CD4-positive, alpha-beta T cell treated with Interleukin-6 for 4 hours (primary cell): ENCODE measurements at places on chromosomes 5 and 9.

GRCh38 chr5:65086234-65086890 lies 317.6 kb downstream of the CWC27 start:
- DNase-seq, result no peak

GRCh38 chr9:88218726-88219125 lies 80.5 kb upstream of the SPATA31C2 start:
- DNase-seq, result no peak

GRCh38 chr9:23682891-23683431 lies 143.1 kb downstream of the ELAVL2 start:
- DNase-seq, result no peak

GRCh38 chr5:160390787-160391696 lies 8.8 kb downstream of the FAM200C start:
- DNase-seq, result no peak

DNA sequence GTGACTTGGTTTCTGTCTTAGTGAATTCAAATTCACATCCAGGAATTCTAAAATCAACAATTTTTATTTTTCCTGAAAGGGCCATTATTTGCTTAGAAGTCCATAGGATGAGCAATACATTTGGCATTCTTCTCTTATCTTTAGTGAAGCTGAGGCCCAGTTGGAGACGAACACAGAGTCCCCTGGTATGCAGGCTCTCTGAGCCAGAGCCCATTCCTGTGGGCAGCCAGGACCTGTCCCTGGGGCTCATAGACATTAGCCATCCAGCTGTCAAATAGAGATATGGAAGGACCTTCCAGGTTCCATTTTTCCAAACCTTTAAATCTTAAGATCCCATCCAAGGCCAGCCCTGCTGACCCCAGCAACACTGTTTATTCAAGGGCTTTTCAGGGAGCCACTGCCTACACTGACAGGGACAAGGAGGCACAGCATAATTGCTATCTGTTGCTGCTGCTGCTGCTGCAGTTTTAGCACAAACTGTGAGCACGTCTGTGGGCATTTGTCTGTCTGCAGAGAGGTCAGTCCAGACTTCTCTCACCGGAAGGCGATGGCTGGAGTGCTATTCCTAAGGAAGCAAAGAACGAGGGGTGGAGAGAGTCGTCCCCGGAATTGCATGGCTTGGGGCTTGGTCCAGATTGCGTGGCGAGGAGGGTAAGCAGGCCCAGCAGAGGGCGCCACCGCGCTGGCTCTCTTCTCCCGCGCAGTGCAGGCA lies 639.0 kb downstream of the CCDC171 start:
- no peak for DNase-seq

GRCh38 chr5:80820685-80821084 lies 139.5 kb upstream of the RASGRF2 start:
- no peak for DNase-seq

DNA sequence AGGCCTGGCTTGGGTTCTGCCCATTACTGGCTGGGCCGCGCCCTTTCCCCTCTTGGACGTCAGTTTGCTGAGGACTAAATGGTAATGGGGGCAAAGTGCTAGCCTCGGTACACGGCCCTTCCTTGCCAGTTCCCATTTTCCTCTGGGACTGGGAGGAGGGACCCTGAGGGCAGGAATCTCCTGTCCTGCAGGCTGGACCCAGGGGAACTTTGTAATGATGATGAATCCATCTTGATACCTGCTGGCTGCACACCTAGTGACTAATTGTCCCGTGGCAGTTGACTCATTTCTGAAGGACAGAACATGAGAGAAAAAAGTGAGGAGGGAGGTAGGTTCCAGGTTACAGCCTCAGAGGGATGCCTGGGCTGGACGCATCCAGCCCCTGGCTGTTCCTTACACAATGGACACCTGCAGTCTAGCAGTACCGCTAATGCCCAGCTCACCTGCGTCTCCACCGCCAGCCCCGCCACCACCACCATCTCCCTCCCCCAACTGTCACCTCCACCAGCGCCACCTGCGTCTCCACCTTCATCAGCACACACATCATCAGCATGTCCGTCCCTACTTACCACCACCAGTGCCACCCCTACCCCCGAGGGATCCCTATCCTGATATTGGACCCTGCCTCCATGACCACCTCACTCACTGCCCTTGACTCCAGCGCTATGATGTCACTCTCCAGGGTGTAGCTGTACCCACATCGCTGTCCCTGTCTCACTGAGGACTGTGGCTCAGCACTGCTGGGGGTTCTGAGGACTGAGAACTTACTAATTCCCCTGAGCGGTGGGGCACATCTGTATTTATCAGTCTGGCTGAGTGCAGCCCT lies 4.3 kb downstream of the CDHR2 start:
- DNase-seq, result no peak

DNA sequence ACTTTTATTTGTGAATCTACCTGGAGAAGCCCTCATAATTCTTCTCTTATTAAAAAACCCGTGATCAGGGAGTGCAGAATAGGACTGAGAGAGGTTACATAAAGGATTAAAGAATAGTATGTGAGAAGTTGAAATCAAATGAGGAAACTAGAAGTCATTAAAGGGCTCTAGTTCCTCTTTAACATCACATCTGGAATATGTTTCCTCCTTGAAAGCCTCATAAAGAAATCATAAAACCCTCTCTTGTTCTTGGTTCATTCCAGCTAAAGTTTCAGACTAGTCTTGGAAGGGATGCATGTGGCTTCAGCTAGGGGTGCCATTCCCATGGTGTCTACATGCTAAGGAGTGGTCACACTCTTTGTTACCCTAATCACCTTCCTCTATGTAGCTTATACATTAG lies 5.7 kb upstream of the C5orf46 start:
- no peak for DNase-seq

- no peak for DNase-seq
Measured at GRCh38 chr5:44641820-44642219, 166.9 kb upstream of the MRPS30 start.

- no peak for DNase-seq
Measured at GRCh38 chr5:57422993-57423392, 59.6 kb downstream of the ACTBL2 start.

- no peak for DNase-seq
Measured at GRCh38 chr5:54390539-54391031, 64.9 kb upstream of the HSPB3 start.

- DNase-seq, result peak; percentile 56
Measured at GRCh38 chr9:137453643-137454081, 5.5 kb downstream of the NSMF start.

DNA sequence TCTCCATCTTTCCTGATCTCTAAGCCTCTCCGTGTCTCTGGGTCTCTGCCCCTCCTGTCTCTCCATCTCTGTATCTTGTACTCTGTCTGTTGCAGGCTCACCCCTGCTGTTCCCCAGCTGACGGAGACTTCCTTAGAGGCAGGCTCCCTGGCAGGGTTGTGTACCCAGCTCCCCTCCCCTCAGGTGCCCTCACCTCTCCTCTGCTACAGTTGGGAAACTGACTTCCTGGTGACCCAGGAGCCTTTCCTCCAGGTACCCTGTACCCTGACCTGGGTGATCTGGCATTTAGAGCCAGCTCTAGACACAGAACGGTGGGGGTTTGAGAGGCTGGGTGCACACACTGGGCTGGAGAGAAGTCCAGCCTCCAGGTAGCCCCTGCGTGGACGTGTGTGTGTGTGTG lies 37.7 kb downstream of the CXXC5 start:
- DNase-seq, result no peak

DNA sequence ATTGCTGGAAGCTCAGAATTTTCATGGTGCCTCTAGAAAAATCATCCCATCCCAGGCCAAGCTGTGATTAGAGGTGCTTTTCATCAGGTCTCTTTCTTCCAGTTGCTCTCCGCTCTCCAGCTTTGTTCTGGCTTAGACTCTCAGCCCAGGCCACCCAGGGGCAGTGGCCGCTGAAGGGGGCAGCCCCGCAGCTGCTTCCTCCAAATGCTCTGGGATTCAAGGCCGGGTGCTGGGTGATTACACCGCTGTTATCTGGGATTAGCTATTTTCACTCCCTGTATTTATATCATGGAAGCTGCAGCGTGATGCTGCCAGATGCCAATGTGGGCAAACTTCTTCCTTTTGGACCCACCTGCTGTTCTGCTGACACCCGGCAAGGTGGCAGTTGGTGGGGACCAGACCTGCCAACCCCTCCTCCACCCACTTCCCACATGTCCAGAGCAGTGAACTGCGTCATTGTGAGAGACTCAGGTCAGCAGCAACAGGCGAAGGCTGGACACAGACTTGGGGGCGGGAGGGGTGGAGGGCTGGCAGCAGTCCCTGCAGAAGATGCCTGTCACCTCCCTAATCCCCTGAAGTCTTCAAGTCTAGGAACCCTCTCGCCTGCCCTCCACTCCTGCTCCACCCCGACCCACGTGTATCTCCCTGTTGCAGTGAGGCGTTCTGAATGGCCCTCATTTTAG lies 33.9 kb upstream of the NKX2-5 start:
- no peak for DNase-seq

DNA sequence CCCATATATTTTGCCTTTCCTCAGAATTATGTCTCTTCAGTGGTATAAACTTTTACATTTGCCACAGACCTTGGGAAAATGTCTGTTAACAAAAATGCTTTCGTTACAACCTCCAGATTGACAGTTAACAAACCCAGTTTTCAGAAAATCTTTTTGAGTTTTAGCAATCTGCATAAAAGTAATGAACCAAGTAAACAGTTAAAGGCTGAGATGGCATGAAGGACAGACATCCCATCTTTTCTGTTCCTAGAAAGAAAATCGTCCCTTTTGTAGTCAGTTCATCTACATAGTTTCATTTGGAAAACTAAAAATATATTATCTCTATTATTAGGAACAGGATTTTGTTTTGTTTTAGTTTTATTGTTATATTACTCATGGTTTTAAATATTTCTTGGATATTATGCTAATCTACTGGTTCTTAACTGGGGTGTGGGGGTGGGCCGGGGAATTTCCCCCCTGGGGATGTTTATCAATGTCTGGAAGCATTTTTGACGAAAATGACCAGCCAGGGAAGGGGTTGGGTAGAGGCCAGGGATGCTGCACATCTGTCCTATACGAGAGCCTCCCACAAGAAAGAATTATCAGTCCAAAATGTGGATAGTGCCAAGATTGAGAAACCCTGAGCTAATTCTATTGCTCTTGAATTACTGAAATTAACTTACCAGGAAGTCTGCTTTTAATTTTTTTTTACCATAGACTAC lies 11.9 kb downstream of the FYB1 start:
- no peak for DNase-seq

GRCh38 chr9:127662617-127663016 lies 44.2 kb upstream of the CFAP157 start:
- no peak for DNase-seq

GRCh38 chr5:101580591-101580990 lies 677.5 kb upstream of the ST8SIA4 start:
- no peak for DNase-seq

GRCh38 chr5:100800562-100800961 lies 102.5 kb downstream of the ST8SIA4 start:
- DNase-seq, result no peak

DNA sequence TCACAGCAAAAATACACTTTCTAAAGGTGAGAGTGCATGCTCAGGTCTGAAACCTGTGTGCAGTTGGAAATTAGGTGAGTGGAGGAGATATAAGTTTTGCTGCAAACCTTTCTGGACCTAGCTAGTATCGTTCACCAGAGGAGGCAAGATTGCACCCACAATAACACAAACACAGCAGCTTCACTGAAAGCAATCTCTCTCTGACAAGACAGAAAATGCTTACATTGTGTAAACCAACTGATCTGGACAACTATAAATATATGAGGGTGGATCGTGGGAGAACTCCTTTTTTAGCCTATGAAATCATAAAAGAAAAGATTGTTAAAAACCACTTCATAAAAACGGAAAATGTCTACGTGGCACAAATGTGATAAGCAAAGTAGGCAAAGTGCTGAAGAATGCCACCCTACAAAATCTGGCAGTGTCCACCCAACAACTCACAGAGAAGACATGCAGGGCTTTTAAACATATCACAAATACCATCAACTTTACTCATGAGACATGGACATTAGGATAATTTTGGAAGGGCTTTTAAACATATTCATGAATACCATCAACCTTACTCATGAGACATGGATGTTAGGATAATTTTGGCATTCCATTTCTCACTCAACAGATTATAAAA lies 134.3 kb downstream of the CDH18 start:
- no peak for DNase-seq

DNA sequence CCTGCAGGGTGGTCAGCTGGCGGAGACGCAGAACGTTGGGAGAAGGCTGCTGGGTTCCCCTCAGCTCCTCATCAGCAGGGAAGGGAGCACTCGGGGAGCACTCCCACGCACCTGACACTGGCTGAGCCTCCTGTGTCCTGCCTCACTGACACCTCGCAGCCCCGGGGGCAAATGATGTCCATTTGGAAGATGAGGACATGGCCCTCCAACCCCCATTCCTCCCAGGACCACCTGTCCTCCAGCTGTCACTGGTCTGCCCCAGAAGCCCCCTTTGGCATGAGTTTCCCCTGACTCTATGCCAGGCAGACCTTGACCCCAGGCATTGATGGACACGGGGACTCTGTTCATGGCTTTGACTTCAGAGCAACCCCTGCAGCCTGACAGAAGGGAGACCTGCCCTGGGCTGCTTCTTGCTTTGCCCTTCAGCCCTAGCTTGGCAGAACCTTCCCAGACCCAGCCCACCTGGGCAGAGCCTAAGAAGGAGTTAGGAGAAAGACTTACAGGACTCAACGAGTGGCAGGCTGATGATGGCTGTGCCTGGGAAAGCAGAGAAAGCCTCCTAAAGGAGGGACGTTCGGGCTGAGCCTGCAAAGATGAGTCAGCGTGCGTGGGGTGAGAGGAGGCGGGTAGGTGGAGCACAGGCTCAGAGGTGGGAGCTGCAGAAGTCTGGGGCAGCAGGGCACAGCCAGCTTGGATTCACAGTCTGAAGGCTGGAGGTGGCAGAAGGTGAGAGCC lies 90.6 kb downstream of the LMX1B start:
- DNase-seq, result peak; percentile 24
